ENCODE measurements at places on chromosomes 16 and 17.

- no peak for DNase-seq
Observed at GRCh38 chr17:73359352-73359751, 47.6 kb upstream of the CDC42EP4 start.

DNA sequence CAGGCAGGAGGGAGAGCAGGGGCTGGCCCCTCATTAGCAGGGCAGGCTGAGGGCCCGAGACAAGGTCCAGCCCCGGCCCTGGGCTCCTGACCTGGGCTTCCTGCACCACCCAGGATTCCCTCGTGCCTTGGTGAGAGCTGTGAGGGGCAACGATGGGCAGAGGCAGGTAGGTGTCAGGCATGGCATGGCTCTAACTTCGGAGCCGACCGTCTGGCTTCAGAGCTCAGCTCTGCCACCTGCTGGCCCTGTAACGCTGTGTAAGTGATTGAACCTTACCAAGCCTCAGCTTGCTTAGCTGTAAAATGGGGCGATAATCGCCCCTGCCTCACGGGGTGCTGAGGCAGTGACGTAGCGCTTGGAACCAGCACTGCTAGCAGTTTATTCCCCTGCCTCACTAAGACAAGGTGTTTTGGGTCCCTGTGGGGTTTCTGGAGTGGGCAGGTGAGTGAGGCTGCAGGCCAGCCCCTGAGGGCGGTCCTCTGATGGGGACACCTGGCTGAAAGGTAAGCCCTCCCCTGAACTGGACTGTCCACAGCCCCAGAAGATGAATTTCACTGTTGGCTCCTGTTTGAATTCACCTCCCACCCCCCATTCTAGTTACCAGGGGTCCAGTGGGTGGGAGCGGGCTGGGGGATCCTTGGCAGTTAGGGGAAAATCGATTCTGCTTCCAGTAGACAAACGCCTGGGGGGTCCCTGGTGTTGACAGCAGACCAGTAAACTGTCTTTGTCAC, 184.8 kb upstream of the GSE1 start:
- DNase-seq, result peak; percentile 39

GRCh38 chr16:48334325-48334724, 50.9 kb downstream of the SIAH1 start:
- DNase-seq, result no peak

DNA sequence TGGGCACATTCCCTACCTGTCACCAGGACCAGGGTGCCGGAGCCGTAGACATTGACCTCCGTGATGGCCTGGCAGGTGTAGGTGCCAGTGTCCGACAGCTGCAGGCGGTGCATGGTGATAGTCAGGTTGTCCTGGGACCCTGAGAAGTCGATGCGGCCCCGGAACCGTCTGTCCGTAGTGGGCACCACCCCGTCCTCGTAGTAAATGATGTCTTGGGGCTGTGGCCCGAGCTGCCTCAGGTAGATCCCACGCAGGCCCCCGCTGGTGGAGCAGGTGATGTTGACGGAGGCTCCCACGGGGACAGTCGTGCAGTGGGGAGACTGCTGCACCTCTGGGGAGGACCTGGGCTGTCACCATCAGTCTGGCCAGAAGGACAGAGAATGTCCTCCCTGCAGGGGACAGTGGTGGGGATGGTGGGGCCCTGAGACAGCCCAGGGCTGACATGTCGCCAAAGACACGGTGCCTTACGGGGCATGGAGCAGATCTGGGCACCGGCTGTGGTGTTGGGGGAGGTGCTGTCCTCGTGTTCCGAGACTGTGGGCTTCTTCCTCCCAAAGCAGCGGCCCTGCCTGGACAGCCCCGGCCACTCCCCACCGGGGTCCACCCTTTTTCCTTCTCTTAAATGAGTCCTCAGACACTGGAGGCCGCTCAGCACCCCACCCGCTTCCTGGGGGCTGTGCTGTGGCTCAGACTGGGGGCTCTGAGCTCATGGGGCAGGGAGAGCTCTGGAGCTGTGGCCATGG, 586 bp downstream of the CD7 start:
- DNase-seq, result no peak
